ENCODE measurements at places on chromosomes 7 and 10.
A peak's percentile ranks its signal among the peaks of the same experiment; 100 is the strongest.

- no peak for DNase-seq
Observed at GRCh38 chr10:48199580-48200377, 74.7 kb downstream of the FRMPD2 start.

DNA sequence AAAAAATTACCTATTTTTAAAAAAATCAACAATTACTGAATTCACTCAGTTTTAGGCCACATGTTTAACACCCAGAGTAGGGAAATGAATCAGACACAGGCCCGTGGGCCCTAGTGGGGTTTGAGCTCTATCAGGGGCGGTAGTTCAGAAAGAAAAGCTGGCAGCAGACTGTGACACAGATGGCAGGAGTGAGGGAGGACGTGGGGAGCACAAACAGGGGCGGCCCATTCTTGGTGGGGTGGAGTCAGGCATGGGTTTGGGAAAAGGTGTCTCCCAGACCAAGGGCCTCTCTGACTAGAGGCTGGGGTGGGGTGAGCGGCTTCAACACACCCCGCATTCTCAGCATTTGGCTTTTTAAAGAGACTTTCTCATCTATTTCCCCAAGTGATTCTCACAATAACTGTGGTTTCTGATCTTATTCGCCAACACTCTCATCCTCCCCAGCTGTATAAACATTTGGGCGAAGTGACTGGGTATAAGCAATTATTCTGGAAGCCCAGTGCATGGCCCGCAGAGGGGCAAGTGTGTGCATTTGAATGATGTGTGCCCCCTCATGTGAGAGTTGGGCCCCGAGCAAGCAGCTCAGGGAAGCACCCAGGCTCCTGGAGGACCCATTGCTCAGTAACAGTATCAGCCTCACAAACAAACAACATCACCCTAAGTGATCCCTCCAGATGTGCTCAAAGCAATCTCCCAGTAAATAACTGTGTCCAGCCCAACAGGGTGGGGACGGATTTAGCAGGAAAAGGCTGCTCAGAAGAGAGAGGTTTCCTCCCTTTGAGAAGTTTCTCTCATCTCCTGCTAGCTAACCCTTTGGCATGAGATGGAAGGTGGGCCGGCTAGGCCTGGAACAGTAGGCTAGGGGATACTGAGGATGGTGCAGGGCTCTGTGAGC, 437.6 kb upstream of the ZMIZ1 start:
- no peak for DNase-seq

- DNase-seq: peak; percentile 46
Observed at GRCh38 chr7:93228302-93228701, 2.0 kb upstream of the HEPACAM2 start.

GRCh38 chr10:84095811-84096497, 43.4 kb upstream of the GHITM start:
- no peak for DNase-seq

DNA sequence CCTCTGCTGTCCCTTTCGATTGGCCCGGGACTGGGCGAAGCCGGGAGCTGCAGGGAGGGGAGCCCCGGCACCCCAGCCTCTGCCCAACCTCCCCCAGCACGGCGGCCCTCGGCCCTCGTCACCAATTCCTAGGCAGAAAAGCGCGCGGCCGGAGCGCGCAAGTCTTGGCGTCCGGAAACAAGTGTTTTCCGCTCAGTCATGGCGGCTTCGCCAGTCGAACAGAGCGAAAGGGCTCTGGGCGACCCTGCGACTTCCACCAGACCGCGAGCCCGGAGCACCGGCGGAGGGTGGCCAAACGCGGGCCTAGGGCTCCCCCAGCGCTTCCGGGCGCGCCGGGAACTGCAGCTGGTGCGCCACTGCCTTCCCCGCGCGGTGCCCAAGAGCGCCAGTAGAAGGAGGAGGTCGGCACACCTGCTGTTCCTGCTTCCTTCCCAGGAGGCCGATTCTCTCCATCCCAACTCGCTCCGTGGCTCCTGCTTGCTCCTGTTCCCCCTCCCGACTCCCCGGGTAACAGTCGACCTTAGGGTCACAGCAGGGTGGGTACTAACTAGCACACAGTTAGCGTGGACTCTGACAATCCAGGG, 729.9 kb downstream of the ZWINT start:
- no peak for DNase-seq

DNA sequence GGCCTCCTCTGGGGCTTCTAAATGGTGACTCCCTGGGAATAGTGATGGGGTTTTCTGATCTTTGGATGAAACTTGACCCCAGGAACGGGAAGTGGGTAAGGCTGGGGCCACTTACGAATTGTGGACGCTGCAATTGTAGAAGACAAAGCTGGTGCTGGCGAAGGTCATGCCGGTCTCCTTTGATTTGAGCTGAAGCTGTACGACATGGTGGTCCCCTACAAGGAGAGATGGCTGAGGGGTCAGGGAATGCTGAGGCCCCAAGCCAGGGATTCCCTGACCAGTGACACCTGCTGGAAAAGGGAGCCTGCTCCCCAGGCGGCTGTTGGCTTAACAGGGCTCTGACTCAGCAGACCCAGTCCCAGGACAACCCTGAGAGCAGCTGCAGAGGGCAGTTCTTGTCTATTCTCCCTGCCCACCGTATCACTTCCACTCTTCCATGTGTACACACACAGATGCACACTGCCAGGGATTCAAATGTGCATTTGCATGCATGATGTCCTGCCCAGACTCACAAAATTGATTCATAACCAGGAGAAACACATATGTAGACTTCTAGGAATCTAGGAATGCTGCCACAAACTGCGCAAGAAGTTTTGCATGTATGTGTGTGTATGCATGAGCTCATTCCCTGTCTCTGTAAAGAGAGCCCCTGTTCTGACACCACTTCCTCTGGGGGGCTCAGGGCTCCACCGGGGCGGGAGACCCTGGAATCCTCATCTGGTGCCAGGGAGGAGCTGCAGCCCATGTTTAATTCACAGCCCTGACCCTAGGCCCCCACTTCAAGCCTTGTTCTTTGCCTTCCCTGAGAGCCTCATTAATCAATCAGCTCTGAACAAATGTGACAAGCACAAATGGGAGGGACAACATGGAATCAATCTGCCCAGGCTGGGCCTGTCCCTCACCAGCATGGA, 350.0 kb downstream of the PLXNA4 start:
- DNase-seq: no peak

DNA sequence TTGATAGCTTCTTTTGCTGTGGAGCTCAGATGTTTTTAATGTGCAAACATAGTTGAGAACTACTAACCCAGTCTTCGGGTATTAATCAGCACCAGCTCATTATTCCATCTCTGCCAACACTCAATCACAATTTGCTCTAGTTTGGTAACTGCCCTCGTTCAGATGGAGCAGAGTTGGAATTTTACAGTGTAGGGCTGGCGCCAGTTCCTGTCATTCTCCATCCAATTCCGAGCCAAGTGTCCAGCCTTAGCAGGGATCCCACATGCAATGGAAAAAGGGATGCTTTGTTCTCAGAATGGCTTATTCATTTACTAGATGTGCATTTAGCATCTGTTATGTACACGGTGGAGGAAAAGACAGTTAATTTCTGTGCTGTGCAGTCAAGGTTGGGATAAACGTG, 504.5 kb upstream of the GALNT17 start:
- no peak for DNase-seq

DNA sequence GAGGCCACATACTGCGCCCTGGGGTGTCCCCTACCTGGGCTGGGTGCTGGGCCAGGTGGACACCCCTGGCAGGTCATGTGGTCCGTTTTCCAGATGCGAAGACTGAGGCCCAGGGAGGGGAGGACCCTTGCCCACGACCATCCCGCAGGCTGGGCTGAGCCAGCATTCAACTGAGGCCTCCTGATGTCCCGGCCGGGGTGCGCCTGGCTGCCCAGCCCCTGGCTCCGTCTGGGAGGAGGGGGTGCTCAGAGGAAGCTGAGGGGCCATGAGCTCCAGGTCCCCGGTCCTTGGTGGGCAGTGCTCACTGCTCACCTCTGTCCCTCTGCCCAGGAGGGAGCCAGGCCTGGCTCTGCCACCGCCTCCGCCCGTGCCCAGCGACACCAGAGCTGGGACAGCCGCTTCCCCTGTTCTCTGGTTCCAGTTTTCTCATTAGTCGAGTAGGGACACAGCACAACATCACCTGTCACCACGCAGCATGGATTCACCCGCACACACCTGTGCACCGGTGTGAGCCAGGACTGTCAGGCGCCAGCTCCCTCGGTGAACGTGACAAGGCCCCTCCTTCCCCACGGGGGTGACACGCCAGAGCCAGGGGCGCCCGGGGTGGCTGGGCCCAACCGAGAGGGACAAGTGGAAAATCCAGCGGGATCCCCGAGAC, 139.7 kb downstream of the ELFN1 start:
- no peak for DNase-seq

All from Panc1 (cell line).